ENCODE measurements at places on chromosomes 3 and 15. TPM values are rescaled to one million over a fixed set of nuclear protein-coding genes. Genes with fewer than 3 reads are reported as not detected.

- DNase-seq = no peak
These were observed 3.0 kb upstream of the RYK start for GRCh38 chr3:134253475-134254226.

KCNMB2 gene
- polyA plus RNA-seq = 25.2 TPM

NEK11 gene
- 24.3 TPM for polyA plus RNA-seq

P3H2 gene
- polyA plus RNA-seq = 94.2 TPM

LRRIQ4 gene
- 0.12 TPM for polyA plus RNA-seq

GNAT1 gene
- polyA plus RNA-seq = not detected

- peak; percentile 60 for DNase-seq
These were observed at the start of gene ALDH1L1 for GRCh38 chr3:126180477-126181397. ALDH1L1 (minus strand) TSS chr3:126180586; CDS start chr3:126160979, 19,607 bp downstream.

DNA sequence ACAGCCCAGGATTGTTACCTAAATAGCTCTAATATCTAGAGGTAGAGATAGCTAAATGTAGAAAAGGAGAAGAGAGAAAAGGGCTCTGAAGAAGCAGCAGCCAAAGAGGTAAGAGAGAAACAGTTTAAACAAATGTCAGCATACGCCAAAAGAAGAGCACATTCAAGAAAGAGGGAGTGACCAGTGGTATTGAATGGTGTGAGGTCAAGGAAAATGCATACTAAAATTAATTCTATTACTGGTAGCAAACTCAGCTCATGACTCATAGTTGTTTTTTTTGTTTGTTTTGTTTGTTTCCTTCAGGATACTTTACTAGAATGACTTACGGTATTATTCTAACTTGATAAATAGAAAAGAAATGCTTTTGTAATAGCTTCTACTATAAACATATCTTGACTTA, 86.5 kb upstream of the FXR1 start:
- no peak for DNase-seq

GRCh38 chr3:97438131-97438530, 326.4 kb upstream of the ARL6 start:
- no peak for DNase-seq

DNA sequence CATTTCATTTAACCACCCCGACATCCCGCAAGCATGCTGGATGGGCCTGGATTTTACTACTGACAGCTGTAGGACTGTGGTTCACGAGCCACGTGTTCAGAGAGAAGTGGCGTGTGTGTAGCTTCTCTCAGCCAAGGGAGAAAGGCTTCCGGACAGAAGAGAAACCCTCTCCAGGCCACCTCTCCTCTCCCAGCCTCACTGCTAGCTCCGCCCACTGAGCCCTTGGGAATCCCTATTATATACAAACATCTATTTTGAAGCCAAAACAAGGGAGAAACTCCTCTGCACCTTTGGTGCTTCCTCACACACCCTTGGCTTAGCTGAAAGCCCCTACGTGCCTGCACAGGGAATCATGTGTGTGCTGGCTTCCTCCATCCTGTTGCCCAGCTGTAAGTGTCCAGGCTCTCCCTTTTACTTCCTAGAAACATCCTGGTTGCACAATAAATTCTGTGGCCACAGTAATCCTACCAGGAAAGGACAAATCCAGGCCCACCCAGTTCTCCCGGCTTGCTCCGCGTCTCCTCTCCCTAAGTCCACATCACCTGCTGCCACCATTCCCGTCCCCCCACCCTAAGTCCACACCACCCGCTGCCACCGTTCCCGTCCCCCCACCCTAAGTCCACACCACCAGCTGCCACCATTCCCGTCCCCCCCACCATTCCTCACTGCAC, 30.5 kb downstream of the PCSK6 start:
- no peak for DNase-seq

DNA sequence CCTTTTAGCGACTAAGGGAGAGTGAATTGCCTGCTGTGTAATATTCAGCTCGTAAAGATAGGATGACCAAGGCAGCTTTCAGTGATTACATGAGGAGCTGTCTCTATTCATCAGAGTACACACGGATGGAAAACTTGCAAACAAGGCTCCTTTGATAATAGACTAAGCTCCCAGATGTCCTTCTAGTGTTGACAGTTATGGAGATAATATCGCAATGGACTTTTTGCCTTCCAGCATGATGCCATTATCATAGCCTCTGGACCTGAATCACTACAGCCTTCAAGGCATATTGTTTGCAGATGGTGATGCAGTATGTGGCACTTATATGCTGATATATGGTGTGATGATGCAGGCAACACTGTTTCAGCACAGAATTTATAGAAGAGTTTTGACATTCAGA, 93.9 kb downstream of the ECT2 start:
- no peak for DNase-seq

- no peak for DNase-seq
These were observed 49.0 kb upstream of the CCDC80 start for GRCh38 chr3:112689989-112690388.

KAT2B gene
- polyA plus RNA-seq = 29.9 TPM

DNA sequence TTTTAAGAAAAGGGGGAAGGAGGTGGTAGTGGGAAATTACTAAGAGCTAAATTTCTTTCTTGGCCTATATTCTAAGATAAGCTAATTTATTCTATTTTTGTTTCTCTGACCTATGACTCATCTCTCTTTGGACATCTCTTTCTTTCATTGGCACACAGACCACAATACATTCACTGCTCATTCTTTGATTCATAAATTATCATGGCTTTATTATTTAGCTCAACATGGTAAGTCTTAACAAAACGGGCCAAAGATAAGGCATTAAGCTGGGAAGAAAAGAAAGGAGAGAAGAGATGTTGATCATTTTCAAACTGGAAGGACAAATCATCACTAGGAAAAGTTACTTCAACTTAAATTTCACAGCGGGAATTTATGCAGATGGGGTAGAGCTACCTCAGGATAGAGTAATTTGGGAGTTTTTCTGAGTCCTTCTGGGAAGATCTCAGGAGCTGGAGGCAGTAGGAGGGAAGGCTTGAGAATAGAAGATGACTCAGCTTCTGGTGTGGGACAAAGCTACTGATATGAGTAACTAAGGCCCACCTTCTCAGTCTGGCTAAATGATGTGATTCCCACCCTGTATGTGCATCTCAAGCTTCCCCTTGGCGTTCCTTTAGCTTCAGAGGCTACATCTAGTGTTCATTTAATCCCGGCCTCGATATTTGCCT, 7.5 kb upstream of the ALCAM start:
- no peak for DNase-seq

FILIP1L gene
- polyA plus RNA-seq = 16.3 TPM

DNA sequence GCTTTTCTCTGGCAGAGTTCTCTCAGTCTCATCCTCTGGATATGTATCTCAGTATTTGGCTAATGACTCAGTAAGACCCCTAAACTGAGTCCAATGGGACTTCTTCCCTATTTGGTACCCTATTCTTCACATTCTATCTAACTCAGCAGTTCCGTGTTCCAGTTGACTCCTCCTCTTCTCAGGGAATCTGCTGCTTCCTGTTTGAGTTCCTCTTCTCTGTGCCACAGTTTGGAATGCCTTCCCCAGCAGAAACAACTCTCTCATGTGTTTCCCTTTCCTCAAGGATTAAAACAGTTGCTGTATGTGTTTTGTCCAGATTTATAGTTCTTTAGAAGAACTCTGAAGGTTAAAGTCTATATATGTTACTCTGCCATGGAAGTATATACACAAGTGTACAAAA, 344.0 kb upstream of the RARB start:
- no peak for DNase-seq

- no peak for DNase-seq
These were observed 61.3 kb downstream of the HERC2 start for GRCh38 chr15:28260722-28261121.

CNTN3 gene
- polyA plus RNA-seq = 5.1 TPM

- no peak for DNase-seq
These were observed 1.0 kb downstream of the TASOR start for GRCh38 chr3:56681984-56682461.

GRCh38 chr15:57586661-57587424, 4.9 kb upstream of the MYZAP start:
- no peak for DNase-seq

DNA sequence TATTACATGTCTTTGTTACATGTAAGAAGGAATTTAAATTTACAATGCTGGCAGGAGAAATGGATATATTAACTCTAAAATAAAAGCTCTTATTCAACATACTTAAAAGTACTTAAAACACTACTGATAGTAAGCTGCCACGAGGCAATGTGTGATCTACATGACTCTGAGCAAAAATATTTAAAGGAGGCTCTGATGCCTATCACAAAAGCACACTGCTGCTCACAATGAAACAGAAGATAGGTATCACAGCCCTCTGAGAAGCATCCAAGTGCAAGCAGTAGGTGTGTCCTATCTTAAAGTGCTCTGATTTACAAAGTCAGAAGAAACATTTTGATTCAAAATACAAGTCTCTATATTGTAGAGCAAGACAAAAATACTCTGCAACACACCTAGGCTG, 371.2 kb upstream of the WNT5A start:
- no peak for DNase-seq

DNA sequence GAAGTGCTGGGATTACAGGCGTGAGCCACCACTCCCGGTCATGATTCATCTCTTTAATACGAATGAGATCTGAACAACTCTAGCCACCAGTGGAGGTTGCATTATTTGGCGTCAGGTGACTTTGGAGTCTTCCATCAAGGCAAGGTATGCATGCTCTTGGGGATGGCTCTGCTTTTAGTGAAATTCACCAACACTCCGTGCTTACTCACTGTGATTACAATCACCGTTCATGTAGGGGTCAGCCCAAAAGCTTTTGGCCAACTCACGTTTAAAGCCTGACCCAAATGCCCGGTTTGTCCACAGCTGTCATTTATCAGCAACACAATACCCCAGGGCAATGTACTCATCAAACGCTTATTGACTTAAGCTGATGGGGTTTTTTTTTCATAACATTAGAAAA, 155.4 kb downstream of the PDZRN3 start:
- DNase-seq = no peak

HIGD2B gene
- not detected for polyA plus RNA-seq

DNA sequence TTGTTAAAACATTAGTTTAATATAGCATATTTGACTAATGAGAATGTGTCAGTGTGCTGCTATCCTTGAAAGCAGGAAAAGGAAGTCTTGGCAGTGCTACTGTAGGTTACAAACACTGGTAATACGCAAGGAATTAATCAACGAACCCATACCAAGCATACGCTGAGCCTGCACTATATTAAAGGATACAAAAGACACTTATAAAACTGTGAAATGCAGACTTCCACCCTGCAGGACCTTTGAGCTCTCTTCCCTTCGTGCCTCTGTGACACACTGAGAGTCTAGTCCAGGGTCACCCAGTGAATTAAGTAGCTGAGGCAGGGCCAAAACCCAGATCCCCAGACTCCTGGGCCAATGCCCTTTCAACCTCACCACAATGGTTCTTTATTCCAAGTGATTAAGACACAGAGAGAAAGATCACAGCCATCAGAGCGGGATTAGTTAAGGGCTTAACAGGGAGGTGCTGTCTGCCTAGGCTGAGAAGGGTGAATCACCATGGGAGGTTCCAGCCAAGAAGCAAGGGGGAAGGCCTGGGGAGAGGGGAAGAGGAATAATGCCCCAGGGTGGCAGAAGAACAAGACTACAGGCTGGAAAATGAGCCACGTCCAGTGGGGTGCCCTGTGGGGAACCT, 6.8 kb downstream of the ANXA2 start:
- DNase-seq = no peak

GRCh38 chr3:164192974-164193373, 885.3 kb downstream of the SI start:
- no peak for DNase-seq

GRCh38 chr3:123635217-123635616, 50.4 kb upstream of the HACD2 start:
- no peak for DNase-seq

GRCh38 chr15:98257290-98257689, 296.8 kb downstream of the ARRDC4 start:
- no peak for DNase-seq

GRCh38 chr15:67836477-67836876, 3.4 kb downstream of the RNU6-1 start:
- no peak for DNase-seq

LINGO1 gene
- 12.8 TPM for polyA plus RNA-seq

DNA sequence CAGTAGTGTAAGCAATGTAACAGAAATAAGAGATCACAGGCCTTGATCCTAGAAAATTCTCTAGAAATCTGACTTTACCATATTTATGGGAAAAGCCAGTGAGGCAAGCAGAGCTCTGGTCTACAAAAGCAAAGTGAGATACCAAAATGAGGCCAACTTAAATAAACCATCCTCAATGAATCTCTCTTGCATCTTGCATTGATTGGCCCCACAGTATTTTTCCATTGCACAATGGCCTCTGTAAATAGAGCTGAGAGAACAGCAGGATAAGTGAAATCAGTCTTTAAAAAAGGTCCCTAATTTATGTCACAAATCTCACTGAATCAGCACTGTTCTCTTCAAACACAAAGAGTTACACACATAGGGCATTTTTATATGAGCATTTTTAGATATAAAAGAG, 8.9 kb downstream of the CFAP20DC start:
- DNase-seq = no peak

DNA sequence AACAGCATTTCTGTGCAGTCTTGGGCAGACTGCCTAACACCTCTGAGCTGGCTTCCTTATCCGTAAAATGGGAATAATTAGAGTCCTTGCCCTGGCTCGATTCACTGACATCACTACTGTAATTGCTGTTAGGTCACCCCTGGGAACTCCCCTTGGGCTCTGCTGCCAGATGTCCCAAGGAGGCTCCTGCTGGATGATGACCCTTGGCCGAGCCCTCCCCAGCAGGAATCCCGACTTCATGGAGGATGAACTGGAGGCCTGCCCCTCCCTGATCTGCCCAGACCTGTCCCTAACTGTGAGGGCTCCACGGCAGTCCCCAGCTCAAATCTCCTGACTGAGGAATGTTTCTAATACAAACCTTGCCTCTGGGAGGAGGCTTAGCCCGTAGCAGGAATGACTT, 18.0 kb downstream of the ESYT3 start:
- no peak for DNase-seq

DNA sequence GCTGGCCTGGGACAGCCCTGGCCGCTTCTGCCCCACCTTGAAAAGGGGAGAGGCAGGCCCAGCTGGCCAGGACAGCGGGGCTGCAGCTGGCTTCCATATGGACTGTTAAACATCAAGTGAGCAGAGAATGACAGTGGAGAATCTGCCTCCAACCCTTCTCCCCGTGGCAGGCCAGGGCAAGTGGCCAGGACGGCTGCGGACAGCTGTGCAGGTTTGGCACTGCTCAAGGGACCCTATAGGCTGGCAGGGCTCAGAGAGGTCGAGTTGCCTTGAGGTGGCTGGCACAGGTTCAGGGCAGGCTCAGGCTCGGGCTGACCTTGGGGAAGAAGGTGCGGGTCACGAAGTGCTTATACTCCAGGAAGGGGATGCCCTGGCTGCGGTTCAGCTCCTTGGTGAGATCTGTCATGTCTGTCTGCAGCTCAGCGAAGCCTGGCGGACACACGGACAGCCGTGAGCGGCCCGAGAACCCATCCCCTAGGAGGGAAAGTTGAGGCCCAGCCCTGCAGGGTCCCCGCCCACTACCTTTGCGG, 24.3 kb downstream of the H1-8 start:
- DNase-seq = no peak

CLN6 gene
- 36.5 TPM for polyA plus RNA-seq
